Tibial nerve (tissue), 4 donors: ENCODE measurements at places on chromosomes 2 and 18. TPM values are rescaled to one million over a fixed set of nuclear protein-coding genes. Genes with fewer than 3 reads are reported as not detected.

DNA sequence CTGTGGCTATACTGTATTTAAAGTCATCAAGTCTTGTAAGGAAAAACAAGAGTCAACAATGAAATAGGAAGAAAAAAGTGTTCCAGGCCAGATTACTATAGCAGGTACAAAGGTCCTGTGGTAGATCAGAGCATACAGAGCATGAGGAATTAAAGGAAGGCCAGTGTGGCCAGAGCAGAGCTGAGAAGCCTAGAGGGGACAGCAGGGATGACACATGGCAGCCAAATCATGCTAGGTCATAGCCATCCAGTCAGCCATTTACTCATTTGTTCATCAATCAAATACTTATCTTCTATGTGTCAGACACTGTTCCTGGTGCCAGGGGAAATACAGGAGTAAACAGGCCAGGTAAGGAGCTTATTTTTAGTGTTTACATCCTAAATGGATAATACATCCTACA is 24.3 kb downstream of the ADD2 start:
- DNase-seq, result no peak

- peak; percentile 54 for DNase-seq
These were observed 146.6 kb upstream of the ITGA6 start for GRCh38 chr2:172280571-172281361.

DNA sequence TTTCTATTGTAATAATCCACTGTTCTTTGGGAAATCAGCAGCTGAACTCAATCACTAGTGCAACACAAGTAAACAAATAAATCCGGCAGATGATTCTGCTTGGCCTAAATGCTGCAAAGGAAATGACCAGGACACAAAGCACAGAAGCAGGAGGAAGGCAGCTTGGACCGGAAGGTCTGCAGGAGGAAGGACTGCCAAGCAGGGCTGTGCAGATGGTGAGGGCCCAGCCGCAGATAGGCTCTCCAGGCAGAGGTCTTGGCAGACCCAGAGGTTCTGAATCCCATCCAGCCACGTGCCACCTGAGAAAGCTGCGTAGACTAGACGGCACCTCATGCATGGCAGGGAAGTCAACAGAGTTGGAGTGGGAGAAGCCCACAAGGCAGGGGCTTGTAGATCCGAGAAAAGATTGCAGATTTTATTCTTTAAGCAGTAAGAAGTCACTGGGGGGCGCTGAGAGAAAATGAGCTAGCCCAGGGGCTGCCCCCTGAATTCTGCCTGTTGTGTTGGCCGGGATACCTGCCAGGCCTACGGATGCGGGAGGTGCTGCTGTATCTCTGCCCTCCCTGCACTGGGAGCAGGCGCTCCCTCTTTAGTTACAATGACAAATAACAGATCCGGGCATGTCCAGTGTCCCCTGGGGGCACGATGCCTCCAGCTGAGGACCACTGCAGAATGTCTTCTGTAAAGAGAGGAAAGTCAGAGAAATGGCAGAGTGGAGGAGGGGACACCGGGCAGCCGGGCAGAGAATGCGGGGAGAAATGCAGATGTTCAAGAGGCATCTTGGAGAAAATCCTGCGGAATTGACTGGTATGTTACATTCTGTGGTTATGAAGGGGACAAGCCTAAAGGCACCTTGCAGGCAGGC is 153.5 kb downstream of the PXDN start:
- no peak for DNase-seq

DNA sequence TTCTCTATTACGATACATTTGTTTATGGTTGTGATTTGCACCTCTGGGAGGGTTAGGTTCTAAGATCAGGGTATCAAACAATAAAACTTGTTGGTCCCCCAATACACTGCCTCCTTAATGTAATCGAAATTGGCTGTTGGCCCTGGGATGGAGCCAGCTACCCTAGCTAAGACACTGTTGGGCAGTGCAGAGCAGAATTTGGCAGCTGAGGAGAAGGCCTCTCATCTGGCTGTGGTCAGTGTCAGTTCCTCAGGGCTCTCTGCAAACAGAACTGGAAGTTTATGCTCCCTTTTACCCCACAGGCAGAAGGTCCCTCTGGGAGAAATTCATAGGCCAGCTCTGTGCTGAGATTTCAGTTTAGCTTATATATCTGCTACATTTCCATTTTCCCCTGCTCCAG is 8.6 kb upstream of the HAAO start:
- DNase-seq, result no peak

DNA sequence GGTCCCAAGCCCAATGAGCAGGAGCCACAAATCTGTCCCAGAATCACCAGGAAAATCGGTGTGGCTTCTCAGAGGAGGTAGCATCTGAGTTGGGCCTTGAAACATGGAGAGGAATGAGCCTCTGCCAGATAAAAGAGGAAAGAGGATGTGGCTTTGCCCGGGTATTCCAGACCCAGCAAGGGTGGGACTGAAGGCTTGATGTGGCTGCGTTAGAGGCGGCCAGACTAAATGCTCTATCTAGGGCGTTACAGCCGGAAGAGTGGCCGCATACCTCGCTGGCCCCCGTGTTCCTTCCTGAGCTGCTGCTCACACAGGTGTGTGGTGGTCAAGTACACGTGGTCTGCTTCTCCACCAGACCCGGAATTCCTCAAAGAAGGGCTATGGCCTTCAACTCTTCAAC is 33.9 kb upstream of the POMC start:
- no peak for DNase-seq

Gene LYG1
- 2.5 TPM for total RNA-seq
